ENCODE measurements at places on chromosomes 2 and 18. TPM values are rescaled to one million over a fixed set of nuclear protein-coding genes. Genes with fewer than 3 reads are reported as not detected.
A peak's percentile ranks its signal among the peaks of the same experiment; 100 is the strongest.

Gene KCNS3
- total RNA-seq, result 17.4 TPM

Gene RBM44
- 6.0 TPM for total RNA-seq

Gene PHOSPHO2
- 11.9 TPM for total RNA-seq

Gene ST8SIA5
- not detected for total RNA-seq

Gene EPHA4
- total RNA-seq, result 88.8 TPM

Gene MPPE1
- 19.3 TPM for total RNA-seq

GRCh38 chr2:45354776-45355175 lies 256.3 kb downstream of the SRBD1 start:
- no peak for DNase-seq
- no peaks in the 10 kb centered on the region for H3K4me1 ChIP-seq
- no peaks in the 10 kb centered on the region for H3K27me3 ChIP-seq
- no peak overlapping the region for H3K27ac ChIP-seq

GRCh38 chr18:45324495-45325113 lies 290.7 kb upstream of the SLC14A2 start:
- no peaks in the 10 kb centered on the region for H3K27me3 ChIP-seq
- H3K4me3 ChIP-seq, result no peak overlapping the region
- H3K36me3 ChIP-seq, result no peaks in the 10 kb centered on the region
- H3K4me1 ChIP-seq, result no peaks in the 10 kb centered on the region
- DNase-seq, result peak; percentile 62

- H3K4me1 ChIP-seq, result no peaks in the 10 kb centered on the region
- H3K27me3 ChIP-seq, result no peaks in the 10 kb centered on the region
- no peak for DNase-seq
- H3K36me3 ChIP-seq, result no peaks in the 10 kb centered on the region
- no peak overlapping the region for H3K27ac ChIP-seq
Observed at GRCh38 chr18:46302528-46303485, 198.6 kb downstream of the HAUS1 start.

DNA sequence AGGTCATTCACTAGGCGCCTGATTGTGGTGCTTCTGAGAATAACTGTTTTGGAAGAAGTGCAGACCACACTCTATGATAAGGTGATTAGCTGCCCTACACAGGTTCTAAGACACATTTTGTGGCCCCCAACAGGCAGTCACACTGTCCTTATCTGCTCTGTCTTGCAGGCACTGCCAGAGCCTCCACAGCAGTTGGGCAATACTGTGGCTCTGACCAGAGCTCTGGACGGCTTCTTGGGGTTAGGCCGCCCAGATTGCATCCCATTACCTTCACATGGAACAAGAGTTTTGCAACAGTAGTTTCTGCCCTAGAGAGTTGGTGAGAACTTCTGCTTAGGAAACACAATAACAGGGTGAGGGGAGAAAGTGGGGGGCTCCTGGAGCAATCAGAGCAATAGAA lies 22.7 kb downstream of the RUFY4 start:
- H3K27me3 ChIP-seq, result no peaks in the 10 kb centered on the region
- DNase-seq, result no peak
- no peak overlapping the region for H3K27ac ChIP-seq
- H3K4me1 ChIP-seq, result no peaks in the 10 kb centered on the region
- H3K36me3 ChIP-seq, result no peaks in the 10 kb centered on the region

- H3K27ac ChIP-seq, result peak overlapping the region; percentile 43
- H3K4me3 ChIP-seq, result no peak overlapping the region
- no peaks in the 10 kb centered on the region for H3K4me1 ChIP-seq
- no peak for DNase-seq
- no peaks in the 10 kb centered on the region for H3K27me3 ChIP-seq
- H3K36me3 ChIP-seq, result no peaks in the 10 kb centered on the region
Observed at GRCh38 chr2:171762879-171763573, 75.8 kb downstream of the DYNC1I2 start.

DNA sequence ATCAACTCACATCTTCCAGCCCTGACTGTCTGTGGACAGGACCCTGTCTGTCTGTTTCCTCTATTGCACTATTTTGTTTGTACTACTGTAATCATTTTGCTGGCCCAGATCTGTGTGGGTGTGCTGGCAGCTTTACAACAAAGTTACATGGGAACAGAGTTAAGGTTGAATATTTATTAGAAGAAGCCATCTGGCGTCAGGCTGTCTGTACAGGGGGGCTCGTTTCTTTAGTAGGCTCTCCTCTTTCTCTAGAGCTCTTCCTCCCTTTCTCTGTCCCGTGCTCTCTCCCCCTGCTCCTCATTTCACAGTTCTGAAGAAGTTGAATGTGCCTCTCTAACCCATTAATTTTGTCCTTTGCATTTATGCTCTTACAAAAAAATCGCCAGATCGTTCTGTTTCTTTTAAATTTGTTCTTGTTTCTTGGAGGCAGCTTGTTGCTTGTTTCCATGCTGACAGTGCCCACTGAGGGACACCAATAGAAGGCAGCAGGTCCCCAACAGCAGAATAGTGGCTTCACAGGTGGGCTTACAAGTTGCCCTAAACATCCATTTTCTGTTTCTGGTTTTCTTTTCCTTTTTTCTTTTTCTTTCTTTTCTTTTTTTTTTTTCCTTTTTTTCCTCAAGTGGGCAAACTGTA lies 315.2 kb upstream of the ZEB2 start:
- H3K27ac ChIP-seq, result no peak overlapping the region
- H3K36me3 ChIP-seq, result no peaks in the 10 kb centered on the region
- H3K4me1 ChIP-seq, result no peaks in the 10 kb centered on the region
- peak; percentile 5 for DNase-seq

DNA sequence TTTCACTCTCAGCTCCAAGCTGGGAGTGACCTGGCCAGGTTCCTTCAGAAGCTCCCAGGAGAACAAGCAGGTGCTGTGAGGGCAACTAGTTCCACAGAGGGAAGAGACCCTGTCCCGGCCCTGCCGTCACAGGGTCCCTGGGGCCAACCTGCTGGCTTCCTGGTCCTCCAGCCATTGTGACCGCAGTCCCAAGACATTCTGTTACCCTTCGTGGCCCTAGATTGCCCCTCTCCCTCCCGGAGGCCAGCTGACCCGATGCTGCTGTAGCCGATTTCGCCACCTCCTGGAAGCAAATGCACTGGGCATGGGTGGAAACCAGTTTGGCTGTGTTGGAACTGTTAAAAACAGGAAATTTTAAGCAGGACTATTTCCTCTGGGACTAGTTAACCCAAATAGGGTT lies 55.4 kb downstream of the EPAS1 start:
- H3K27me3 ChIP-seq, result no peaks in the 10 kb centered on the region
- H3K36me3 ChIP-seq, result no peaks in the 10 kb centered on the region
- no peaks in the 10 kb centered on the region for H3K4me1 ChIP-seq
- no peak overlapping the region for H3K27ac ChIP-seq

DNA sequence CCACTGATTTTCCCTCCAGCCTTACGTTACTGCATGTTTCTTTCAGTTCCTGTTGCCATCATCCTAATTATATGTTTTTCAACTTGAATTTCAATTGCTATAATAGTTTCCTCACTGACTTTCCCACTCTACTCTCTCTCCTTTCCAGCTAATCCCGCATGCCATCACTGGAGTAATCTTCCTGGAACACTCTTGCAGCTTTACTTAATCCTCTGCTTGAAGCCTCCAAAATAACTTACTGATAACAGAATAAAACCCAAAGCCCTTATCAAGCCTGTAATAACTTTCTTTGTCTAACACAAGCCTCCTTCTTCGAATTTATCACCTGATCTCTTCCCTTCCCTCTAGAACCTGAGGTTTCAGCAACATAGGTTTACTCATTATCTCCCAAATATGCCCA lies 237.3 kb downstream of the LTBP1 start:
- H3K27ac ChIP-seq, result no peak overlapping the region
- H3K27me3 ChIP-seq, result no peaks in the 10 kb centered on the region
- no peak overlapping the region for H3K4me3 ChIP-seq
- no peak for DNase-seq
- H3K4me1 ChIP-seq, result no peaks in the 10 kb centered on the region

GRCh38 chr18:23752796-23753195 lies 63.5 kb downstream of the LAMA3 start:
- no peak overlapping the region for H3K4me3 ChIP-seq
- H3K27me3 ChIP-seq, result no peaks in the 10 kb centered on the region
- H3K36me3 ChIP-seq, result no peaks in the 10 kb centered on the region
- DNase-seq, result no peak

GRCh38 chr2:151459358-151459757 lies 49.7 kb downstream of the RIF1 start:
- no peak for DNase-seq
- H3K36me3 ChIP-seq, result no peaks in the 10 kb centered on the region
- H3K27ac ChIP-seq, result no peak overlapping the region
- H3K27me3 ChIP-seq, result no peaks in the 10 kb centered on the region
- H3K4me1 ChIP-seq, result no peaks in the 10 kb centered on the region

DNA sequence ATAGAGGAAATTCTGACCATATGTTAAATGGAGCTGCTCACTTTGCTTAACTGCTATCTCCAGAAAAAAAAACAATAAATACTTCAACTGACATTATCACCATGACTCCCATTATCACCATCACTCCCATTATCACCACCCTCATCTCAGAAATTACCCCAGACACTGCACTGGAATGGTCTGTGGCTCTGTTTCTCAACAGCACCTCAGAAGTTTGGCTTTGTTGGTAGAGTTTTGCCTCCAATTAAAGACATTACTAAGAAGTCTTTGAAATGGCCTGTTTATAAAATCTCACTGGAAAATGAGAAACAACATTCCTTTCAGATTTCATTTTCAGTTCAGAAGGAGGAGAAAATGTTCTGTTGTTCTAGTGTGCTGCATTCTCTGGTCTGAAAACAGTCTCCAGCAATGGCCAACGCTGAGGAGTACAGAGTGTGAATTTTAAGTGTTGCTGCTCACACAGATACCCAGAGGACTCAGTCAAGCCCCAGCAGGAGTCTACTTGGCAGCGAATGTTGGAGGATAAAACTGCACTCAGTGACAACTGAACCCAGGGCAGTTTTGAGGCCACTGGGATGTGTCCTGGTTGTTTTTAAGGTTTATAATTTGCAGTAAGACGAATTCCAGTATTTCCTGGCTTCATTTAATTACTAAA lies 364.5 kb upstream of the CDH2 start:
- no peak overlapping the region for H3K4me3 ChIP-seq
- H3K4me1 ChIP-seq, result no peaks in the 10 kb centered on the region
- no peak overlapping the region for H3K27ac ChIP-seq
- no peaks in the 10 kb centered on the region for H3K27me3 ChIP-seq
- H3K36me3 ChIP-seq, result no peaks in the 10 kb centered on the region
- DNase-seq, result no peak

- no peaks in the 10 kb centered on the region for H3K36me3 ChIP-seq
- no peaks in the 10 kb centered on the region for H3K4me1 ChIP-seq
- H3K27me3 ChIP-seq, result no peaks in the 10 kb centered on the region
Observed at GRCh38 chr18:65592435-65592834, 158.4 kb upstream of the CDH7 start.

GRCh38 chr2:156818221-156818620 lies 382.0 kb downstream of the GPD2 start:
- no peak for DNase-seq
- no peaks in the 10 kb centered on the region for H3K27me3 ChIP-seq
- no peaks in the 10 kb centered on the region for H3K4me1 ChIP-seq

DNA sequence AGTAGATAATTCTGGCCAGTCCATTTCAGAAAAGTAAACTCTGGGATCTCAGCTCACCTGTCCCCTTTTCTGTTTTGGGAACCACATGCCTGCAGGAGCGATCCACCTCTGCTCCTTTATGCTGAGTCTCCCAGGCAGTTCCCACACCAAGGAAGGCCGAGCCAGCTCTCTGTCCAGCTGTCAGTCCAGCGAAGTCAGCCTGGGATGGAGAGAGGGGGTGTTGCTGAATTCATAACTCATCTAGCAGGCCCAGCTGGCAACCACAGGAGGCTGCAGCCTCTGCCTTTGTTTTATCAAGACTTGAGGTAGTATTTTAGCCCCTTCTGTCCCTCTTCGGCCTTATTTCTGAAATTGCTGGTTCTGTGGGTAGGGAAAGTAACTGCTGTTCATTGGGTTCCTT lies 209.9 kb downstream of the ARL4C start:
- no peaks in the 10 kb centered on the region for H3K36me3 ChIP-seq
- no peak overlapping the region for H3K4me3 ChIP-seq
- H3K27ac ChIP-seq, result no peak overlapping the region
- H3K4me1 ChIP-seq, result no peaks in the 10 kb centered on the region

DNA sequence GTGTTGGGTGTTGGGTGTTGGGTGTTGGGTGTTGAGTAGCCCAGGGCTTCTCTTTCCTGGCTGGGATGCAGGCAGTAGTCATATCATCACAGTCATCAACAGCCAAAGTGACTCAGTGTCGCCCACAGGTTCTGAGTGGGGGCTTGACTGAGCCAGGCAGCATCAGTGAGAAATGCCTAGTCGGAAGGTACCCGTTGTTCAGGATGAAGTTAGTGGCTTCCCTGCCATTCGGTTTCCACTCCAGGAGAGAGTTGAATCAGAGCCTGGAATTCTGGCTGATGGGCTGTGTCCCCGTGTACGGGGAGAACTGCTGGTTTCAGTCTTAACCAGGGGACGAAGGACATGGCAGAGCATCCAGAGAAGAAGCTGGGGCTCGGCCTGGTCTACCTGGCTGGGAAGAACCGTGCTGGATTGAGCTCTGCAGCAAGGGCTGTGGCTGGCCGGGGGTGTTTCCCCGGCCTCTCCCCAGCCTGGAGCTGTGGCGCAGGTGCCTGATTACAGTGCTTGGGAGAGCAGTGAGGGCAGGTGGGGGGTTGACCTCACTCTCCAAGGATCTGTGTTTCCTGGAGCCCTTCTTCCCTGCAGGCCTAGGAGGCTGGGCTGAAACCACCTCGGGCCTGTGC lies 49.4 kb downstream of the AGAP1 start:
- DNase-seq, result no peak
- peak overlapping the region; percentile 21 for H3K27ac ChIP-seq
- H3K4me3 ChIP-seq, result no peak overlapping the region
- no peaks in the 10 kb centered on the region for H3K27me3 ChIP-seq
- no peaks in the 10 kb centered on the region for H3K36me3 ChIP-seq
